Effector memory CD8-positive, alpha-beta T cell (primary cell): ENCODE measurements at places on chromosomes 1 and 21.

GRCh38 chr1:234710936-234711724 is 101.2 kb upstream of the IRF2BP2 start:
- no peaks in the 10 kb centered on the region for H3K27me3 ChIP-seq
- H3K36me3 ChIP-seq: no peaks in the 10 kb centered on the region
- DNase-seq: no peak
- H3K4me1 ChIP-seq: peaks cover 11% of the 10 kb centered on the region
- no peak overlapping the region for H3K27ac ChIP-seq
- H3K4me3 ChIP-seq: no peak overlapping the region

- H3K4me3 ChIP-seq: no peak overlapping the region
- no peaks in the 10 kb centered on the region for H3K27me3 ChIP-seq
- no peaks in the 10 kb centered on the region for H3K4me1 ChIP-seq
- no peak overlapping the region for H3K27ac ChIP-seq
- DNase-seq: no peak
- H3K36me3 ChIP-seq: no peaks in the 10 kb centered on the region
Measured at GRCh38 chr1:216749232-216749631, 26.0 kb upstream of the ESRRG start.

GRCh38 chr1:23867542-23867894 is 572 bp downstream of the FUCA1 start:
- H3K36me3 ChIP-seq: peaks cover 32% of the 10 kb centered on the region
- H3K4me3 ChIP-seq: peak overlapping the region; percentile 81
- peak overlapping the region; percentile 79 for H3K27ac ChIP-seq
- DNase-seq: no peak
- peaks cover 22% of the 10 kb centered on the region for H3K4me1 ChIP-seq

- no peak overlapping the region for H3K4me3 ChIP-seq
- no peak for DNase-seq
- H3K36me3 ChIP-seq: no peaks in the 10 kb centered on the region
Measured at GRCh38 chr1:10779841-10780240, 16.6 kb downstream of the CASZ1 start.

DNA sequence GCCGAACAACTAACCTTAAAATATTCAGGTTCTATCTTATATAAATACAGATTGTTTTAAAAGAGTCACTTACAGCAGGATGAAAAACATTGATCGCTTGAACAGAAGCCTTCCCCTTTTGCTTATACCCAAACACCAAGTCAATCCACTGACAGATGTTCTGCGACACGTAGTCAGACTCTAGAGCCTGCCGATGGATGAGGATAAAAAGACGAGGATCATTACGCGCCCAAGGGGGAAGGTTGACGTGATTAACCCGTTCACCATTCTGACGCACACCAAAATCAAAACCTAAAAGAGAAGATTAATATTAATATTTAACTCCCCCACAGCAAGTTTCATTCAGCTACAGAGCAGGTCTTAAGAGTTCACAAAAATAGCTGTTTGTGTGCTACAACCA is 59.4 kb upstream of the GNG4 start:
- H3K27me3 ChIP-seq: no peaks in the 10 kb centered on the region
- no peaks in the 10 kb centered on the region for H3K4me1 ChIP-seq
- DNase-seq: no peak
- H3K36me3 ChIP-seq: peaks cover 47% of the 10 kb centered on the region

GRCh38 chr1:74399249-74399648 is 113.2 kb downstream of the LRRC53 start:
- no peaks in the 10 kb centered on the region for H3K4me1 ChIP-seq
- no peaks in the 10 kb centered on the region for H3K27me3 ChIP-seq
- H3K4me3 ChIP-seq: no peak overlapping the region
- DNase-seq: no peak
- H3K36me3 ChIP-seq: no peaks in the 10 kb centered on the region
- H3K27ac ChIP-seq: no peak overlapping the region

DNA sequence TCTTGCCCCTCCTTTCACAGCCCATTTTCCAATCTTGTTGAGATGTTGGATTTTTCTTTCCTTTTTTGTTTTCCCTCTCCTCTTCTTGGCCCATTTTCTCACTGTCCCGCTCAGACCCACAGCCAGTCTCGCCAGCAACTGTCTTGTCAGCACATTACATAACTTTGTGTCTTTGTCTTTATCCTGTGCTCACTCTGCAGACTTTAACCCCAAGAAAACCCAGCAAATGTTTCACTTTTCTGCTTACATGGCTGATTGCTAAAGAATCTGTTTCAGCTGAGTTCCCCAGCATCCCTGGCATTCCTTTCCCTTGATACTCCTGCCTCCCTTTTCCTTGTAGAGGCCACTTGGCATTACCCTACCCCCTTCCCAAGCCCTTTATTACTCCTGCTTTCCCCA is 74.6 kb downstream of the ZNF648 start:
- H3K36me3 ChIP-seq: no peaks in the 10 kb centered on the region
- peaks cover 36% of the 10 kb centered on the region for H3K27me3 ChIP-seq
- no peaks in the 10 kb centered on the region for H3K4me1 ChIP-seq
- no peak for DNase-seq
- H3K4me3 ChIP-seq: no peak overlapping the region

DNA sequence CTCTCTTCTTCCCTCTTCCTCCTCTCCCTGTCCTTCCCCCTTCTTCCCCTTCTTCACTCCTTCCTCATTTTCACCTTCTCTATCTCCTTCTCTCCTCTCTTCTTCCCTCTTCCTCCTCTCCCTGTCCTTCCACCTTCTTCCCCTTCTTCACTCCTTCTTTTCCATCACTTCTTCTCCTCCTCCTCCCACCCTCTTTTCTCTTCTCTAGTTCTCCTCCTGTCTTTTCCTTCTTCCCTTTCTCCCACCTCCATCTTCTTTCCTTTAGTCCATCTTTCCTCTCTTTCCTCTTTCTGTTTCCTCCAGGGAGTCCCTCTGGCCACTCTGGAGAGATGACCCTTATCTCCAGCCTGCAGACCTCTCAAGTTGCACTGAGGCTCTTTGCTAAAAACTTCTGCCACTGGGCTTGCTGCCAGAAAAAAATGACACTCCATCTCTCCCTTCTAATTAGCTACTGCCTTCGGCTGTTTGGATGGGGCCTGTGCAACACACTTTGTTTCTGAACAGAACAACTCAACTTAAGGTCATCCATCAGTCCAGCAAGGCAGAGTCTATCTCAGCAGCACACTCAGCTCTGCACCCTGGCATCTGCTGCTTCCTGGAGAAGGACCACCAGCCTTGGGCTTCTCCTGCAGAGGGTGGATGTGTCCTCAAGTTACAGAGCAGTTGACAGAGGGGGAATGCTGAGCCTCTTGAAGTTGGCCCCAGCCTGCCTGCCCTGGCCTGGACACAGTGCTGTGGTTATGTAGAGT is 538.8 kb downstream of the MATN1 start:
- no peak overlapping the region for H3K27ac ChIP-seq
- H3K4me3 ChIP-seq: no peak overlapping the region
- peaks cover 3% of the 10 kb centered on the region for H3K36me3 ChIP-seq
- peaks cover 21% of the 10 kb centered on the region for H3K4me1 ChIP-seq
- DNase-seq: no peak
- H3K27me3 ChIP-seq: no peaks in the 10 kb centered on the region

GRCh38 chr1:43565600-43566360 is 35.1 kb downstream of the PTPRF start:
- DNase-seq: peak; percentile 17
- peak overlapping the region; percentile 74 for H3K27ac ChIP-seq
- peaks cover 48% of the 10 kb centered on the region for H3K27me3 ChIP-seq

DNA sequence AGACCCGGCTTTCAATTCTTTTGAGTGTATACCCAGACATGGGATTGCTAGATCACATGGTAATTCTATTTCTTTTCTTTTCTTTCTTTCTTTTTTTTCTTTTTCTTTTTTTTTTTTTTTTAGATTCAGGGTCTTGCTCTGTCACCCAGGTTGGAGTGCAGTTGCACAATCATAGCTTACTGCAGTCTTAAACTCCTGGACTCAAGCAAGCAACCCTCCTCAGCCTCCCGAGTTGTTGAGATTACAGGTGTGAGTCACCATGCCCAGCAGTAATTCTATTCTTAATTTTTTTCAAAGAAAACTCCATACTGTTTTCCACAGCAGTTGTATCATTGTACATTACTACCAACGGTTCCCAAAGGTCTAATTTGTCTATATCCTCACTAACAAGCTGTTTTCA is 13.5 kb upstream of the RNF186 start:
- H3K27me3 ChIP-seq: peaks cover 67% of the 10 kb centered on the region
- H3K36me3 ChIP-seq: no peaks in the 10 kb centered on the region
- H3K4me3 ChIP-seq: no peak overlapping the region
- DNase-seq: no peak

GRCh38 chr1:30856260-30856790 is 52.2 kb downstream of the SDC3 start:
- peaks cover 6% of the 10 kb centered on the region for H3K4me1 ChIP-seq
- no peak overlapping the region for H3K4me3 ChIP-seq
- H3K27me3 ChIP-seq: peaks cover 72% of the 10 kb centered on the region
- no peak overlapping the region for H3K27ac ChIP-seq

GRCh38 chr1:220786337-220787068 is at the start of gene MTARC1:
TSS of gene MTARC1 (plus strand) at chr1:220786913. CDS start at chr1:220786945, 32 bp downstream.
- H3K4me3 ChIP-seq: no peak within 1 kb of the TSS
- DNase-seq: no peak
- no peaks in the 10 kb centered on the region for H3K36me3 ChIP-seq
- no peak within 1 kb of the TSS for H3K27ac ChIP-seq

DNA sequence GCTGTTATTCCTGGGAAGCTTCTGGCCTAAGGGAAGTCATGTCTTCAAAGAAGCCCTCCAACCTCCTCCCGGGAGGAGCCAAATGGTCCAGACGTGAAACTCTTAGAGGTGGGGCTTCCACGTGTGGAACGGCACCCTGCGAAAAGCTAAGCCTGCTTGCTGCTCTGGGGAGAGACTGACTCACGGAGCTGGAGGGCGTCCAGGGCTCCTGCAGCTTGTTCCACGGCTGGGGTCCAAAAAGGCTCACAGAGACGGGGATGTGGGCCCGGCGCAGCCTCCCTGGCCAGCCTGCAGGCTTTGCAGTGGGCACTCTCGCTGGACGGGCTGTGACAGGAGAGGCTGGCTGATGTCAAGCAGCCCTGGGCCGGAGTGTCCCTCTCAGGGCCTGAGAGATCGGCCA is 105.1 kb downstream of the COLGALT2 start:
- no peaks in the 10 kb centered on the region for H3K36me3 ChIP-seq
- H3K27ac ChIP-seq: no peak overlapping the region
- peaks cover 2% of the 10 kb centered on the region for H3K4me1 ChIP-seq
- H3K4me3 ChIP-seq: no peak overlapping the region

- no peaks in the 10 kb centered on the region for H3K4me1 ChIP-seq
- no peak overlapping the region for H3K4me3 ChIP-seq
- no peaks in the 10 kb centered on the region for H3K27me3 ChIP-seq
- H3K27ac ChIP-seq: no peak overlapping the region
- DNase-seq: no peak
Measured at GRCh38 chr1:190599670-190600069, 122.0 kb upstream of the BRINP3 start.

GRCh38 chr1:119742202-119742601 is 26.5 kb downstream of the HMGCS2 start:
- H3K4me1 ChIP-seq: no peaks in the 10 kb centered on the region
- H3K27me3 ChIP-seq: no peaks in the 10 kb centered on the region
- H3K27ac ChIP-seq: no peak overlapping the region
- H3K36me3 ChIP-seq: no peaks in the 10 kb centered on the region

DNA sequence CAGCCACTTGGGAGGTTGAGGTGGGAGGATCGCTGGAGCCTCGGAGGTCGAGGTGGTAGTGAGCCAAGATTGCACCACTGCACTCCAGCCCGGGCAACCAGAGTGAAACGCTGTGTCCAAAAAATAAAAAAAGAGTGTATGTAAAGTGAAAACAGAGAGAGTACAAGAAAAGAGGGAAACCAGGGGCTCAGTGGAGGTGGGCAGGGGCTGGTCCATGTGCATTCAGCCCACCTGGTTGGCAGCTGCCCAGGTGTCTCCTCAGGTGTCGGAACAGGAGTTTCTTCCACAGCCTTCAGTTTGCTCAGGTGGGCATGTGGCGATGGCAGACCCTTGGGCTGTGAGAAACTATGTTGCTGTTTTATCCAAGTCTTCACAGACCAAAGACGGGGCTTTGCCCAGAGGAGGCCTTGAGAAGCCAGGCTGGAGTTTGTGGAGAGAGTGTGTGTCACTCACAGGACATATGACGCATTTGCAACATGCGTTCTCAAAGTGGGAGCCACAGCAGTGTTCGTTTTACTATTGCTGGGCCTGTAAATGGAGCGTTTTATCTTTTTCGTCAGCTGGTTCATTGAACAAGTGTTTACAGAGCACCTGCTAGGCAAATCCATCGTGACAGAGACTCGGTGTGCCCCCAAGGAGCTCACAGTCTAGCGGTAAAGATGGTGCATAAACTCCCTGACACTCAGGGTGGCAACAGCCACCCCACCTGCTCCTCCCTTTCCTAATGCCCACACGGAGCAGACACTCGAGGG is 22.4 kb upstream of the SAMD11 start:
- H3K36me3 ChIP-seq: peaks cover 8% of the 10 kb centered on the region
- H3K4me3 ChIP-seq: no peak overlapping the region
- peaks cover 13% of the 10 kb centered on the region for H3K4me1 ChIP-seq
- no peak overlapping the region for H3K27ac ChIP-seq

DNA sequence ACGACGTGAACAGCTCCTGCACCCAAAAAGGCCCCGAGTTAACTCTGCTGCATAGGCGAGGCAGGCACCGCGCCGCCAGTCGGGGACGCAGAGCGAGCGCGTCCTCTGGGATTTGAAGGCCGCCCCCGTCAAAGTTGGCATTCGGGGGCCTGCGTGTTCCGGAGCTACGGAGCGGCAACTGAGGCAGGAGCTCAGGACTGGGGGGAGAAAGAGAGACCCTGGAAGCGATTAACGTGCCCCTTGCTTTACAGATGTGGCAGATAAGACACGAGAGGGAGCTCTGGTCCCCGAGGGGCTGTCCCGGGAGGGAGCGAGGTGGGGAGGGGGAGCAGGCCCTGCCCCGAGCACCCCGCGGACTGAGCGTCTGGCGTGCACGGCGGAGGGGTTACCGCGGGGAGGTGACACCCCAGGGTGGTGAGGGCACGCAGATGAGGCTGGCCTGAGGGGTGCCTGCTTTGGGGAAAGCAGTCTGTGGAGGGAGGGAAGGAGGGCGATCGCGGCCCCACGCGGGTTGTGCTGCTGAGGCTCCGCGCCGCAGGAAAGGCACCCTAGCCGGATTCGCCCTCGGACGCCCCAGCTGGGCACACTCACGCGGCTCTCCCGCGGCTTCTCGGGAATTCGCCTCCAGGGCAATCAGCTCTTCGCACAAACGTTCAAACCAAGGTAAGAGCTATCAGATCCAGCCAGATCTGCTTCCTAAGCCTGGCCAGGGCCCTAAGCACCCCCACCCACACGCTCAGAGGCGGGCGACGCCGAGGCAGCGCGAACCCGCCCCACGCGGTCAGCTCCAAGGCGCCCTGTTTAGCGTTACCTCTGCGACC is 26.5 kb downstream of the ACTA1 start:
- H3K27ac ChIP-seq: no peak overlapping the region
- H3K36me3 ChIP-seq: peaks cover 7% of the 10 kb centered on the region
- H3K4me3 ChIP-seq: peak overlapping the region; percentile 62
- peaks cover 3% of the 10 kb centered on the region for H3K4me1 ChIP-seq

GRCh38 chr1:244322791-244323521 is 128.8 kb downstream of the ADSS2 start:
- H3K27ac ChIP-seq: peak overlapping the region; percentile 95
- DNase-seq: peak; percentile 45
- peaks cover 25% of the 10 kb centered on the region for H3K36me3 ChIP-seq
- no peaks in the 10 kb centered on the region for H3K27me3 ChIP-seq
- peak overlapping the region; percentile 88 for H3K4me3 ChIP-seq
- peaks cover 59% of the 10 kb centered on the region for H3K4me1 ChIP-seq
